Cardiac septum (tissue), 1 donor: ENCODE measurements at places on chromosomes 11 and 22. TPM values are rescaled to one million over a fixed set of nuclear protein-coding genes. Genes with fewer than 3 reads are reported as not detected.

The MYOD1 gene
- total RNA-seq, result not detected

The MAPK8IP2 gene
- total RNA-seq, result 0.48 TPM

The NCAM1 gene
- 472 TPM for total RNA-seq

- no peak for DNase-seq
Measured at GRCh38 chr11:15485432-15485831, 370.7 kb downstream of the INSC start.

GRCh38 chr11:5696210-5696609, 6.6 kb downstream of the TRIM22 start:
- DNase-seq, result no peak

DNA sequence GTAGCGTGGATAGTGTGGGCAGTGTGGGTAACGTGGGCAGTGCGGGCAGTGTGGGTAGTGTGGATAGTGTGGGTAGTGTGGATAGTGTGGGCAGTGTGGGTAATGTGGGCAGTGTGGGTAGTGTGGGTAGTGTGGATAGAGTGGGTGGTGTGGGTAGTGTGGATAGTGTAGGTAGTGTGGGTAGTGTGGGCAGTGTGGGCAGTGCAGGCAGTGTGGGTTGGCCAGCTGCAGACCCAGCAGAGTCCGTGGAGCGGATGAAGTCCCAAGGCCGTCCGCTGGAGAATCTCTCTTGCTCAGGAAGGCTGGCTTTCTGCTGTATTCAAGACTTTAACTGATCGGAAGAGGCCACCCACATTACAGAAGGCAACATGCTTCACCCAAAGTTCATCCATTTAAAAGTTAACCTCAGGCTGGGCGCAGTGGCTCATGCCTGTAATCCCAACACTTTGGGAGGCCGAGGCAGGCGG, 26.1 kb upstream of the KRTAP5-6 start:
- DNase-seq, result peak; percentile 71
